ENCODE measurements at places on chromosomes 6 and 20.
A peak's percentile ranks its signal among the peaks of the same experiment; 100 is the strongest.

DNA sequence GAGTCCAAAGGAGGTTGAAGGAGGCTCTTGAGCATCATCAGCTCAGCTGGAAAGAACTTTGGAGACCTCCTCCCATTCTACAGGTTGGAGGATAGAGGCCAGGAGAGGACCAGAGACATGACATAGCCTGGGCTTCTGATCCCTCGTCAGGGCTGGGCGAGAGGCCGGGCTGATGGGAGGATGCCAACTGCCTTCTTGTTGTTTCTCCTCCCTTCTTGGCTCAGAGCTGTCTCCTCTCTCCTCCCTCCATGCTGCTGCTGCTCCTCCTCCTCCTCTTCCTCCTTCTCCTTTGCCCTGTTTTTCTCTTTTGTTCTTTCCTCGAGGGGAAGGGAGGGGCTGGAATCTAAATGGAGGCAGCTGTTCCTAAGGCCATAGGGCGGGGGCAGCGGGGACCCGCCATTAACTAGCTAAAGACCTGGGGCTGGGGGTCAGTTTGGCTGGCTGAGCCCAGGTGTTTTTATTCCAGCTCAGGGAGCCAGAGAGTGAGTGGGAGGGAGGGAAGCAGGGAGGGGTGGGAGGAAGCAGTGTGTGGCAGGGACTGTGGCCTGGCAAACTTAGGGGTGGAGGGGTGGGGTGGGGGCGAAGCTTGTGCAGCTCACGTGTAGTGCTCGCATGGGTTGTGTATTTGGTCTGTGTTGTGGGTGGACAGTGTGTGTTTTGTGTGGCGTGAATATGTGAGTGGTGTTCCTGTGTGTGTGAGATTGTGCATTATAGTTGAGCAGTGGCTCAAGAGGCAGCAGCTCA, 84.8 kb downstream of the CD40 start:
- peaks cover 25% of the 10 kb centered on the region for H3K27me3 ChIP-seq
- H3K4me1 ChIP-seq = peaks cover 54% of the 10 kb centered on the region
- no peak overlapping the region for H3K4me3 ChIP-seq
- H3K27ac ChIP-seq = peak overlapping the region; percentile 74
- H3K36me3 ChIP-seq = no peaks in the 10 kb centered on the region

- peaks cover 7% of the 10 kb centered on the region for H3K4me1 ChIP-seq
- no peak overlapping the region for H3K4me3 ChIP-seq
- no peaks in the 10 kb centered on the region for H3K36me3 ChIP-seq
- H3K27me3 ChIP-seq = peaks cover 25% of the 10 kb centered on the region
- no peak for DNase-seq
Observed at GRCh38 chr20:57056651-57057050, 209.8 kb downstream of the BMP7 start.

DNA sequence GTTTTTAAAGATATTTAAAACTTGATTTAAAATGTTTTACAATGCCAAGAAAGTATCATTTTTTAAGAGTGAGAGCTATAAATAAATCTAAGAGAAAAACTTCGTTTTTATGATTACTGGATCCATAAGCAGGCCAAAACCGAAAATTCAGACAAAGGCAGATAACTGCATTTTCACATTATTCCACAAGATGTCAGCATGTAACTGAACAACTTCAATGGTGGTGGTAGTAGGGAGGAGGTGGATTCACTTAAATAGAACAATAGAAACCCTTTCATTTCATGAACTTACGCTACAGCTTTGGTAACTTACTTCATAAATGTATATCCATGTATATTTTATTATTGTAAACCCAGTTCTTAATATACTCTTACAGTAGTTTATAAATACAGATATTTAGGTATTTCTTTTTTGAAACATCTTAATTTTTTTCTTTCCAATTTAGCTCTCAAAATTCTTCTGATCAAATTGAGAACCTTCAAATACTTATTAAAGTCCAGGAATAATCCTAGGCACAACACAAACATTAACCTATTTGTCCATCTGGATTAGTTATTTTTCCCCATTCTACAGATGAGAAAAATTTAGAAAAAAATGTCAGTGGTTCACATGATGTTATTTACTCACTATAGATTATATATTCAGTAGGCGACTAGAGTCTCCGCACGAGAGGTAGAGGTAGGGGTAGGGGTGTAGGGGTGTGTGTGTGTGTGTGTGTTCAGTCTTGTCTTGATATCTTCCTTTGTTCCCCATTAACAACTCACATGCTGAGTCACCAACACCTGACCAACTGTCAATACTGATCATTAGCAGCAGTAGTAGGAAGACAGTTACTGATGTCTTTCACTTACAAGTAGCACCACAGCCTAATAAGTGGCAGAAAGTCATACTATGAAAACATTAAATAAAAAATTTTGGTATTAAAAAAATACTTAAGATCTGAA, 111.5 kb downstream of the ARHGAP18 start:
- no peak overlapping the region for H3K4me3 ChIP-seq
- H3K27ac ChIP-seq = no peak overlapping the region
- no peak for DNase-seq
- H3K27me3 ChIP-seq = no peaks in the 10 kb centered on the region
- H3K4me1 ChIP-seq = peaks cover 4% of the 10 kb centered on the region

DNA sequence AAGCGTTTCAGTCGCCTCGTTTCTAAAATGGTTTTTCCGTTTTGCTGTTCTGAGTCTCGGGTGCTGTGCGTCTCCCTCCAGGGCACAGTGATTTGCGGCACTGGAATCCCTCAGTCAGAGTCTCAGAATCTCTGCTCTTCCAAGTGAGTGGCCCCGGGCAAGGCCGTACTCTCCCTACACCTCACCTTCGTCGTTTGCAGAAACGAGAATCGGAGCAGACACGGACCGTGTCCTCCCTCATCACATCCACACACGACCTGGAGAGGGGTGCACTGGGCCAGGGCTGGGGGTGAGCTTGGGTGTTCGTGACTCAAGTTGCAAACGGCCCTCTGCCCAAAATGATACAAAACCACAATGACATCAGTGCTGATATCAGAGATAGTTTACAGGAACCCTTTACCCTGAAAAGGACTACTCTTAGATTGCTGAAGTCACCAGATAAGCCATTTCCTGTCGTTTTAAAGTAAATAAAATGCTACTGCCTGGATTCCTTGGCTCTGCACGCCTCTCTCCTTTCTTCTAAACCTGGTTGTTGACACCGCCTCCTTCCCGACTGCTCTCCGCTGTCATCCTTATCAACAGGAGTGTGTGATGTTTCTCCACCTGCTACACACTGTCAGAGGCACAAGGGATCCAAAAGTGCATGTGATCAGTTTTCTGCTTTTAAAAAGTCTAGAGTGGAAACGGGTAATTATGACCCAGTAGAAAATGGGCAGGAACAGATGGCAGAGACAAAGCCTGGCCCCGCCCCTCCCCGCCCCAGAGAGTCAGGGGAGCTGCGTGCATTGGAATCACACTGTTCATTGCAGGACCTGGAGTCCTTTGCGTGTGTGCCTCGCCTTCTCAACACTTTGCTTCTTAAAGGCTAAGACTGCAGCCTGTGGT, 38.4 kb downstream of the KIF25 start:
- H3K27ac ChIP-seq = peak overlapping the region; percentile 90
- no peak for DNase-seq
- peaks cover 5% of the 10 kb centered on the region for H3K27me3 ChIP-seq

DNA sequence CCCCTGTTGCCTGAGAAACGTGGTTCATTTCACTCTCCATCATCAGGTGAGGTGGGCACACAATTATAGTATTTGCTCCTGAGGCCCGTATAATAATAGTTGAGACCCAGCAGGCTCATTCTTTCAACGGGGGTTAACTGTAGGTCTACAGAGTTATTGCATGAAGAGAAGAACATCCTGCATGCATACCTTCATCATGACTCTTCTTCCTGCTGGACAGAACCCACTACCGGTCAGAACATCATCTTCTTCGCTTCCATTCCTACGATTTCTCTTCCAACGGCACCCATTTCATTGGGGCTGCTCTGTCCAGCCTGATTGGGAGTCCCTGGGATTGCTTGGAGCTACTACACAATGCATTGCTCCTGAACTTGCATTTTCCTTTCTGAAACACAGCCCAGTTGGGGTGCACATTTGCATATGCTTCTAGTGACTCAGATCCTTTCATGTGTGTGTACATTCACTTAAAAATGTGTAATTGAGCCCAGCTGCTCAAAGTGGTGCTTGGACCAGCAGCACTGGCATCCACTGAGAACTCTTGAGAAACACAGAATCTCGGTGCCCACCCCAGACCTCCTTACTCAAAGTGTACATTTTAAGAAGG, 57.4 kb downstream of the SLC24A3 start:
- peaks cover 4% of the 10 kb centered on the region for H3K27me3 ChIP-seq
- no peak for DNase-seq
- no peaks in the 10 kb centered on the region for H3K4me1 ChIP-seq
- H3K36me3 ChIP-seq = no peaks in the 10 kb centered on the region

GRCh38 chr6:37826188-37826587, 6.7 kb downstream of the ZFAND3 start:
- no peak for DNase-seq
- no peak overlapping the region for H3K27ac ChIP-seq
- H3K27me3 ChIP-seq = no peaks in the 10 kb centered on the region
- H3K4me1 ChIP-seq = peaks cover 49% of the 10 kb centered on the region

- no peaks in the 10 kb centered on the region for H3K27me3 ChIP-seq
- H3K36me3 ChIP-seq = no peaks in the 10 kb centered on the region
- H3K4me1 ChIP-seq = peaks cover 12% of the 10 kb centered on the region
- DNase-seq = no peak
Observed at GRCh38 chr6:101013612-101014195, 132.6 kb upstream of the ASCC3 start.

DNA sequence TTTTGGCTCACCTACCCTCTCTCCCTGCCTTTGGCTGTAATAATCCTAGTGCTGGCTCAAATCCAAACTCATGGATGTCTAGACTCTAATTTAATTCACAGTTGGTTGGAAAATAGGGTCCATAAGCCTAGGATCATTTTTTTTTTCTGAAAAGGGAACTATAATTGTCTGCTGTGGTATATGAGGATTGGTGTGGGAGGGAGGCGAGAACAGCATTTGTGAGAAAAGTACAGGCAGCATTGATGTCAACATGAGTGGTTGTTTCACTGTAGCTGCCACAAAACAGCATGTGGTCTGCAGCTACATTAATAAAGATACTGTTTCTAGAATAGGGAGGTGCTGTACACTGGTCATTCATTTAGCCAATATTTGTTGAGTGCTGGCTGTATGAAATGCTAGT, 18.6 kb upstream of the POLR1H start:
- peaks cover 14% of the 10 kb centered on the region for H3K4me1 ChIP-seq
- DNase-seq = no peak
- no peak overlapping the region for H3K4me3 ChIP-seq

- H3K4me3 ChIP-seq = peak overlapping the region; percentile 4
- peak overlapping the region; percentile 61 for H3K27ac ChIP-seq
- peak; percentile 17 for DNase-seq
- peaks cover 7% of the 10 kb centered on the region for H3K36me3 ChIP-seq
Observed at GRCh38 chr20:25706793-25707192, 10.1 kb upstream of the ZNF337 start.

- no peaks in the 10 kb centered on the region for H3K27me3 ChIP-seq
- DNase-seq = no peak
- no peak overlapping the region for H3K4me3 ChIP-seq
- peaks cover 3% of the 10 kb centered on the region for H3K36me3 ChIP-seq
- no peak overlapping the region for H3K27ac ChIP-seq
Observed at GRCh38 chr6:20564269-20564668, 30.0 kb downstream of the CDKAL1 start.

- no peak for DNase-seq
- H3K36me3 ChIP-seq = no peaks in the 10 kb centered on the region
- peaks cover 19% of the 10 kb centered on the region for H3K4me1 ChIP-seq
- peak overlapping the region; percentile 98 for H3K27ac ChIP-seq
- peak overlapping the region; percentile 99 for H3K4me3 ChIP-seq
- H3K27me3 ChIP-seq = no peaks in the 10 kb centered on the region
Observed at GRCh38 chr6:33577106-33577535, 3.0 kb downstream of the BAK1 start.

GRCh38 chr6:52403627-52404026, 16.5 kb upstream of the EFHC1 start:
- H3K27ac ChIP-seq = peak overlapping the region; percentile 82
- no peaks in the 10 kb centered on the region for H3K27me3 ChIP-seq
- no peak for DNase-seq
- H3K4me3 ChIP-seq = no peak overlapping the region
- peaks cover 25% of the 10 kb centered on the region for H3K4me1 ChIP-seq

DNA sequence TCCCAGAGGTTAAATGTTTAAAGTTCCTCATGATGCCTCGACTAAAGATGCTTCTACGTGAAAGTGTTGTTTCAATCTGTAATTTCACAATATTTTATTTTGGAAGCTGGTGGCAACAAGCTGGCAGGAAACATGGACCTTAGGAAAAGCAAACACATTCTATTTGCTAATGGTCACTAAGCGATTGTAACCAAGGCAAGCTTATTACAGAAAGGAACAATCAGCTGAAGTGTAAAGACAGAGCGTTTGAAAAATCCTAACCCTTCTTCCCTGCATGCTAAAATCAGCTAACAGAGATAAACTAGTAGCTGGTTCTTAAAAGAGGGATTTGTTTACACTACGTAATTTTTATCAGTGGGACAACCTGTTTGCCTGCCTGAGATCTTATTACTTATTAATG, 50.0 kb downstream of the IL20RA start:
- no peak overlapping the region for H3K27ac ChIP-seq
- DNase-seq = no peak
- H3K36me3 ChIP-seq = peaks cover 4% of the 10 kb centered on the region

- peaks cover 9% of the 10 kb centered on the region for H3K4me1 ChIP-seq
- no peak overlapping the region for H3K4me3 ChIP-seq
- H3K27ac ChIP-seq = no peak overlapping the region
- no peak for DNase-seq
- no peaks in the 10 kb centered on the region for H3K36me3 ChIP-seq
Observed at GRCh38 chr20:38985060-38985459, 22.9 kb downstream of the DHX35 start.

- peaks cover 13% of the 10 kb centered on the region for H3K4me1 ChIP-seq
- DNase-seq = no peak
- peak overlapping the region; percentile 19 for H3K27ac ChIP-seq
- H3K27me3 ChIP-seq = peaks cover 4% of the 10 kb centered on the region
- H3K36me3 ChIP-seq = no peaks in the 10 kb centered on the region
Observed at GRCh38 chr6:15956205-15957106, 172.4 kb upstream of the MYLIP start.

GRCh38 chr20:51376111-51376510, 166.4 kb downstream of the NFATC2 start:
- peaks cover 20% of the 10 kb centered on the region for H3K4me1 ChIP-seq
- peak overlapping the region; percentile 78 for H3K27ac ChIP-seq
- no peaks in the 10 kb centered on the region for H3K27me3 ChIP-seq
- H3K4me3 ChIP-seq = no peak overlapping the region
- no peak for DNase-seq

- peaks cover 22% of the 10 kb centered on the region for H3K4me1 ChIP-seq
- peaks cover 20% of the 10 kb centered on the region for H3K27me3 ChIP-seq
- H3K27ac ChIP-seq = peak overlapping the region; percentile 93
- no peaks in the 10 kb centered on the region for H3K36me3 ChIP-seq
- no peak overlapping the region for H3K4me3 ChIP-seq
- DNase-seq = no peak
Observed at GRCh38 chr6:96899019-96899418, 1.3 kb upstream of the NDUFAF4 start.

- DNase-seq = no peak
- no peak overlapping the region for H3K4me3 ChIP-seq
- peaks cover 3% of the 10 kb centered on the region for H3K4me1 ChIP-seq
- no peak overlapping the region for H3K27ac ChIP-seq
- peaks cover 5% of the 10 kb centered on the region for H3K36me3 ChIP-seq
- peaks cover 75% of the 10 kb centered on the region for H3K27me3 ChIP-seq
Observed at GRCh38 chr6:3522561-3523260, 65.9 kb upstream of the SLC22A23 start.
